T-cell (primary cell): ENCODE measurements at places on chromosomes 7 and 10. TPM values are rescaled to one million over a fixed set of nuclear protein-coding genes. Genes with fewer than 3 reads are reported as not detected.

The HOXA1 gene
- 0.55 TPM for total RNA-seq

DNA sequence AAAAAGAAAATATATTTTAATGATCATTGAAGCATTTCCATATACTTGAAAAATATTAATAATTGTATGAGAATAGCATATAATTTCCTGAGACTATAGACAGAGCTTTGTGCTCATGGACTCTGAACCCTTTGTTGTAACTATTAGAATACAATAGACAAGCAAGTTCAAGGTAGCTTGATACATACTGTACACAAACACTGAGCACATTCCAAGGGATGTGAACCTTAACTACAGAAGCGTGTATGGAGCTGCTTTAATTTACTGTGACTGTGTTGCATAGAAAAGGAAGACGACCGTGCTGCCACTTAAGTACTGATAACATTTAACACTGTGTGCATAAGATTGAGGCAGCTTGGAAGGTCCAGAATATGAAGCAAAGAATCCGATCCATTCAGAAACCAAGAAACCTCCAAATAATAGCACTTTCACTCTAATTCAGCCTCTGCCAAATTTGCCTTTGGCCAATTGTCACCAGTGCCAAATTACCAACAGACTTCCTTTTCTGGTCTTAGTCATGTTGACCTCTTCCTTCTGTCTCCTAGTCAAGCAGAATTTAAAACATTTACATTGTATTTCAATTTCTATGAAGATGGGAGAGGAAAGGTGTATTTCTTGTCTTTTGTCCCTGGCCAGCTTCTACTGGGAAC, 566.1 kb upstream of the GALNT17 start:
- H3K27ac ChIP-seq = no peak overlapping the region
- no peak for DNase-seq
- H3K36me3 ChIP-seq = no peaks in the 10 kb centered on the region
- H3K27me3 ChIP-seq = no peaks in the 10 kb centered on the region

DNA sequence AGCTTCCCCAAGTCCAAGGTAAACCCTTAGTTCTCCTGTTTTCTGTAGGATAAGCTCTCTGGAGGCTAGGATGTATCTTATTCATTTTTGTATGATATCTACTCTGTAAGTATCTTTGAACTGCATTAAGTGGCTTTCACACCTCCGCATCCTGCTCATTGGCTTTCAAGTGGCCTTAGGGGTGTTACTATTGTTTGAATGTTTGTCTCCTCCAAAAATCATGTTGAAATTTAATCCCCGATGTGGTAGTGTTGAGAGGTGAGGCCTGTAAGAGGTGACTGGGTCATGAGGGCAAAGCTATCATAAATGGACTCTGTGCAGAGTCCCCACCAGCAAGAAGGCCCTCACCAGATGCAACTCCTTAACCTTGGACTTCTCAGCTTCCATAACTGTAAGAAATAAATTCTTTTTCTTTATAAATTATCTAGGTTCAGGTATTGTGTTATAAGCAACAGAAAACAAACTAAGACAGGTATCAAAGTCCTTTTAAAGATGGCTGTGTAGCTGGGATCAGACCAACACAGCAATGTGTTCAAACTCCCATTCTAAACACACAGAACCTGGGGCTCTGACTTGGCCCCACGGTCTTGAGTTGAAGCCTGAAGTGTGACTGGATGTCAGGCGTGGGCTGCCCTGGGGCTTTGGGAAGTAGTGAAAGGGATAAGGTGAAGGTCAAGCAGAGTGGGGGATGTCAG, 25.9 kb downstream of the TBXAS1 start:
- no peaks in the 10 kb centered on the region for H3K27me3 ChIP-seq
- H3K4me1 ChIP-seq = peaks cover 19% of the 10 kb centered on the region
- DNase-seq = no peak
- H3K4me3 ChIP-seq = no peak overlapping the region
- H3K27ac ChIP-seq = peak overlapping the region; percentile 25
- no peaks in the 10 kb centered on the region for H3K36me3 ChIP-seq

- no peaks in the 10 kb centered on the region for H3K27me3 ChIP-seq
- no peak overlapping the region for H3K4me3 ChIP-seq
- DNase-seq = no peak
- H3K4me1 ChIP-seq = no peaks in the 10 kb centered on the region
- H3K36me3 ChIP-seq = no peaks in the 10 kb centered on the region
Observed at GRCh38 chr10:36634916-36635315, 490.5 kb upstream of the ANKRD30A start.

The ACSM6 gene
- total RNA-seq = not detected

- H3K36me3 ChIP-seq = no peaks in the 10 kb centered on the region
- H3K27me3 ChIP-seq = peaks cover 4% of the 10 kb centered on the region
- no peak overlapping the region for H3K27ac ChIP-seq
Observed at GRCh38 chr7:138304071-138304320, 156.1 kb upstream of the TRIM24 start.

DNA sequence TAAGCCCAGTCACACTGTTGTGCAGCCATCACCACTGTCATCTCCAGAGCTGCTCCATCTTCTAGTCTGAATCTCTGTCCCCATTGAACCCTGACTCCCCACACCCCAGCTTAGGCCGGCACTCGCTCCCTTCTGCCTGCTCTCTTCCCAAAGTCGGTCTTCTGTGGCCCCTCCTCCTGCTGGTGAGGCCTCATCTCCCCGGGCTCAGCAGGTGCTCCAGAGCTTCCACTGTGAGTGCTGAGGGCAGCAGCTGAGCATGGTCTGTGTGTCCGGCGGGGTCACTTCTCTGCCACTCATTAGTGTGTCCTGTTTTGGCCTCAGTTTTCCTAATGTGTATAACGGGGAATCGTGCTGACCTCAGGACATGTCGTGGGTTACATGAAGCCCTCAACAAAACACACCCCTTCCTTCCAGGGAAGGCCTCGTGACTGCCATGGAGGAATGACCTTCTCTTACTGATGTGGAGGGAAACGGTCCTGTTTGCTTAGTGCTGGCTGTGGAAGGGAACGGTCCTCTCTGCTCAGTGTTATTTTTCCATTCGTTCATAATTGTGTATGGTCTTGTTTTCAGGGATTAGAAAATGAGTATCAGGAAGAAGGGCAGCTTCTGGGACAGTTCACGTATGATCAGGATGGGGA, 4.3 kb upstream of the GET4 start:
- peaks cover 5% of the 10 kb centered on the region for H3K4me1 ChIP-seq
- DNase-seq = no peak
- H3K4me3 ChIP-seq = no peak overlapping the region

The SPAM1 gene
- not detected for total RNA-seq
